ENCODE measurements at places on chromosomes 1 and 21.

DNA sequence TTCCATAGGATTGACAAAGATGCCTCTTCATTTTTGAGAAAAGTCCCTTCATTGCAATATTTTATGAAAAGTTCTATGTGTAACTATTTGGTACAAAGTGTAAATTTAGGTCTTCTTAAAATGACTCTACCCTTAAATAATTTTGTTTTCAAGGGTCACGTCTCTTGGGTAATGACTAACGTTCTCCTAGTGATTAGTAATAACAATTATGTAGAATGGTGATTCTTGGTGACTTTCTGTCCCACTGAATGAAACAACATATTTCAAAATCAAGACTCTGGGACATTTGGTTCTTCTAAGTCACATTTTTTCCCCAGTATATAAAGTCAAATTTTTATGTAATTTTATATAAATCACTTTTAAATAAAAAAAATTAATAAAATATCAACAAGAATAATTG is 277.5 kb upstream of the ADAMTS5 start:
- DNase-seq, result no peak

DNA sequence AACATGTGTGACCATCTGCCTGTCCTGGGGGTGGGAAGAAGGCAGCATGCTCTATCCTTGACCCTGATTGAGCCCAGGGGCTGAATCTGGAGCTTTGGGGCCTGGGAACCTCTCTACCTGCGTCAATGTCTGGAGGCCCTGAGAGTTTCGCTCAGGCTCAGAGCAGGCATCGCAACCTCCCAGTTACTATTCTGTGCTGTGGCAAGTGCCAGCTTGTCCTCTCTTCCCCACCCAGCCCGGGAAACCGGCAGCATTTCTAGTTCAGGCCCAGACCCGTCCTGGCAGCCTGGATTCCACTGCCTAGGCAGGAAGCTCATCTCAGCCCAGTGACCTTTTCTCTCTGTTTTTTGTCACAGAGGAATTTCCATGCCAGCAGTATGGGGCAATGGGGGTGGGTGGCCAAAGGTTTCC is 10.0 kb upstream of the IRF6 start:
- no peak for DNase-seq

GRCh38 chr1:172427191-172427590 is 6.7 kb downstream of the C1orf105 start:
- no peak for DNase-seq

DNA sequence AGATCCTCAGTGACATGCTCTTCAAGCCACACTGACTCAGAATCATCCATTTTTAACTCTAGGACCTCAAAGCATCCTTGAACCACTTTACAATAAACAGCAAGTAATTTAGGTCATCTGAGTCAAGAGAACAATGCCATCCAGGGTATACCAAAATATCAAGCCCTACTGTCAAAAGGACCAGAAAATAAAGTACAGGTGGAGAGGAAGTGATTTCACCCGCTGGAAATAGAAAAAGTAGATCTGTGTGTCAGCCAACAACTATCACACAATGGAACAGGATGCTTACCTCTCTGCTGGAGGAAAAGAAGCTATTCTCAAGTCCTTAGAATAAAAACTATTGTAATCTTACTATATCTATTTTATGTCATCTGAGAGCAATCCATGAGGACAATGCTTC is 37.0 kb downstream of the RERE start:
- no peak for DNase-seq

- no peak for DNase-seq
Measured at GRCh38 chr1:203632941-203633340, 6.3 kb downstream of the ATP2B4 start.

GRCh38 chr21:20814090-20814489 is 184.1 kb upstream of the NCAM2 start:
- no peak for DNase-seq

- no peak for DNase-seq
Measured at GRCh38 chr1:88003255-88003654, 674.6 kb downstream of the LMO4 start.

GRCh38 chr1:234111458-234112142 is 207.1 kb downstream of the SLC35F3 start:
- DNase-seq, result peak; percentile 51

- DNase-seq, result no peak
Measured at GRCh38 chr1:115246526-115246925, 91.5 kb downstream of the NGF start.

DNA sequence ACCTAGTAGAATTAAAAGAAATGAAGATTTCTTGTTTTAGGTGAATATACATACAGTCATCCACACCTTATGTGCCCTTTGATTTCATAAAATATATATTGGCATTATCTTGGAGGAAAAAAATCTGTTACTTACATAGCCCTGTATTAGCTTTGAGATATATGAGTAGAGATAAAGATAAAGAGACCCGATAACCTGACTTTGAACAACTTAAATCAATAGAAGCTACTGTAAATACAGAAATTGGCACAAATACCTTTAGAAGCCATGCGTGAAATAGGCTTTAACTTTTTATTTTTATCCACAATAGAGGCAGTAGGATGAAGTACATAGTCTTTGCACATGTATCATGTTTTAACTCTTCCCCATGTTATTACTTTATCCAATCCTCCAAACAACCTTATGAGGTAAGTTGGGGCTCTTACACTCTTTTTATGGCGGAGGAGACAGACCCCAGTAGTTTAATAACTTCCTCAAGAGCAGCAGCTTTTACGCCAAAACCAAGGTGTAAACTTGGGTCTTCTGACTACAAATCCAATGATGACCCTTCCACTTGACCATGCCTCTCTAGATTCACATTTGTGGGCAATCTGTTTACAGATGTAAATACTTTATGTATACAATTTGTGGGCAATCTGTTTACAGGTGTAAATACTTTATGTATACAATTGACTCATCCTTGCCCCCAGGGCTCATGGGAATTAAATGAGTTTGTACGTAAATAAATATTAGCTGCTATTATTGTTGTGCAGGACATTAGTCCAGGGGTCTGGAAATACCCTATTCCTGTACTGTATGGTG is 2.1 kb downstream of the CD55 start:
- no peak for DNase-seq

GRCh38 chr1:186738926-186739325 is 58.7 kb upstream of the PTGS2 start:
- no peak for DNase-seq

DNA sequence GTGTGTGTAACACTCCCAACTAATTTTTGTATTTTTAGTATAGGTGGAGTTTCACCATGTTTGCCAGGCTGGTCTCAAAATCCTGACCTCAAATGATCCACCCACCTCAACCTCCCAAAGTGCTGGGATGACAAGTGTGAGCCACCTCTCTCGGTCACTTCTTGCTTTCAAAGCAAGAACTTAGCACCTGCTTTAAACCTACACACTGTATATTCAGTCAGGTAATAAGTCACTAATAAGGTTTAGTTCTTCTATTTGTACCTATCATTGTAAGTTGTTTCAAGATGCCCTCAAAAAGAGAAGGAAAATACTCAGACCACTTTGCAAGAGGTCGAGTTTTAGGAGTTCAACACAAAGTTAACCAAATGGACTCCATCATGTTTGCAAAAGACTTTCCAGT is 431.3 kb downstream of the MRPL39 start:
- DNase-seq, result no peak

DNA sequence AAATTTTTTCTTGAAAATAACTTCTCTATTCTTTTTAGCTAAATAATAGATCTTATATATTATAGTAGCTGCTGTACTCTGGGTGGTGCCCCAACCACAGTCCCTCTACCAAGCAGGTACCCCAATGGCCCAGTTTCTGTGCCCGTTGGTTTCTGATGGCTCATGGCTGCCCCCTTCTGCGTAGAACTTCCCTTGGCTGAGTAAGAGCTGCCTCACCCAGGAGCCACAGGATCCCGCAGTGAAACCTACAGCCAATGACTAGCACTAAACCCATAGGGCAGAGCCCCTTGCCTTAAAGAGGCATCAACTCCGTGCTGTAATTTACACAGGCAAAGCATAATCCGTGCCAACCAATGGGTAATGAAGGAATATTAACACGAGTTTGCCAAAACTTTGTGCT is 247.5 kb downstream of the USH2A start:
- no peak for DNase-seq

DNA sequence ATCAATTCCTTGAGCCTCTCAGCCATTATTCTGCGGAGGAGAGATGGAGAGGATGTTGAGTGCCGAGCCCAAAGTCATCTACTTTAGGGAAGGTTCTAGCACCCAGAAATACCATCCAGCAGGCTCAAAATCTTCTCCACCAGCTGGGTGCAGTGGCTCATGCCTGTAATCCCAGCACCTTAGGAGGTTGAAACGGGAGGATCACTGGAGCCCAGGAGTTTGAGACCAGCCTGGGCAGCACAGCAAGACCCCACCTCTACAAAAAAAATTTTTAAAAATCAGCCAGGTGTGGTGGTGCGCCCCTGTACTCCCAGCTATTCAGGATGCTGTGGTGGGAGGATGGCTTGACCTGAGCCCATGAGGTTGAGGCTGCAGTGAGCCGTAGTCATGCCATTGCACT is 39.5 kb upstream of the CAPZB start:
- no peak for DNase-seq

DNA sequence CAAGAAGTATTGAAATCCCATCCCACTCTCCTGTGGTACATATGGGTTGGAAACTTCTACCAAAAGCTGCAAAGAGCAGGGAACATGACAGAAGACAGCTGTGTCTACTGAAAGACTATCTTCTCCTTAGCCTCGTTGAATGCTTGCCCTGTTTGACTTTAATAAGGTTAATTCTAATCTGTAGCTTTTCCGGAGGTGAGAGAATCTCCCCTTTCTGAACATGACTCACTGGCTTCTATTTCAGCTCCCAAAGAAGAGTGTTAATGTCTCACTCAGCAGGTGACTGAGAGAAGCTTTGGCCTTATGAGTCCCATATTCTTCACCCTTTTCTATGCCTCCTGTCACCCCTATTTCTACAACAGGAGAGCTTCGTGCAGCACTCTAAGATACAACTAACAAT is 88.3 kb downstream of the HHIPL2 start:
- no peak for DNase-seq

DNA sequence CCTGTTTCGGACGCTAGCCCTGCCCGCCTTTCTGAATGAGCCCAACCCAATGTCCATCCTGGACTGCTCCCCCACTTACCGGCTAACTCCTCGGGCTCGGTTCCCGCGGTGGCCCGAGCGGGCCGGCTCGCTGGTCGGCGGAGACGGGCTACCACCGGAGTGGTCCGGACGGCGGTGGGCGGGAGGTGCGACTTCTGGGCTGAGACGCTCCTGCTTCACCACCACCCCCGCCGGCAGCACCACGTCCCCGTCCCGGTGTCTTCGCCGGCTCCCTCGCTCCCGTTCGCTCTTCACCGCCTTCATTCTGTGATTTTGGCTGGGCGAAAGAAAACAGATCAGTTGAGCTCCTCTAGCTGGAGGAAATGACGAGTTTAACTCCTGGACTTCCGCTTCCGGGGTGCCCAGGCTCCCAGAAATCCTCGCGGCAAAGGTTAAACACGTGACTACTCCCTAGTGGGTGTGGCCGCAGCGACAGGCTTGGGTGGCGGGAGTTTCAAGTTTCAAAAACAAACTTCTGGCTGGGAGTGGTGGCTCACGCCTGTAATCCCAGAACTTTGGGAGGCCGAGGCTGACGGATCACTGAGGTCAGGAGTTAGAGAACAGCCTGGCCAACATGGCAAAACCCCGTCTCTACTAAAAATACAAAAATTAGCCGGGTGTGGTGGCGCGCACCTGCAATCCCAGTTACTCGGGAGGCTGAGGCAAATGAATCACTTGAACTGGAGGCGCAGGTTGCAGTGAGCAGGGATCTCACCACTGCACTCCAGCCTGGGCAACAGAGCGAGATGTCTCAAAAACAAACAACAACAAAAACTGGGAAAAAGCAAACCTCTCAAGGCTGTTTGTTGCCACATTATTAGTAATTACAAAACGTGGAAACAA is at the start of gene SNIP1:
Gene SNIP1 (minus strand): TSS at position 367 of the 882 bp plus-strand sequence. CDS start 64 bp downstream, at position 303.
- DNase-seq, result peak; percentile 91

DNA sequence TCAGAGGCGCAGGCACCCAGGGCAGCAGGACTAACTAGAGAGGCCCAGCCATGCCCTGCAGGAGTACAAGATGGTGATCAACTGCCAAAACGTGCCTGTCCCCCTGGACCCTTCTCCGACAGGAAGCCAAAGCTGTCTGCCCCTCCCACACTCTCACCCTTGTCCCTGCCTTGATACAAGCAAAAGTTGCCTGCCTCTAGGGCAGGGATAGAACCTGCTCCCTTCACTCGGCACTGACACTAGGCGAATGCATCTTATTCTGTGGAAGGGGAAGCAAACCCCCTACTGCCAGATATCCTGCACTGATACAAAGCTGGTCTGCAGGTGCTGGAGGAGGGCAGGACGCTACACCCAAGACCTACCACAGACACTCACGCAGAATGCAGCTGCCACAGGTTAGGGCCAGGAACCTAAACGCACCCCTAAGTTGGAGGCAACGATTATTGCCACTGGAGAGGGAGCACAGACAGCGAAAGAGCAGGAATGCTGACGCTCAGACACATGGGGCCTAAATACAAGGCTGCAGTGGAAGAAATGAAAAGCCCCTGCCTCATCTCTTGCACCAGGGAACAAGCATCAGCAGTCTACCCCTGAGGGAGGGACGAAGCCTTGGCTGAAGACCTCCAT is 3.7 kb downstream of the TARBP1 start:
- DNase-seq, result no peak

GRCh38 chr1:26697431-26697977 is 1.7 kb downstream of the ARID1A start:
- DNase-seq, result no peak

DNA sequence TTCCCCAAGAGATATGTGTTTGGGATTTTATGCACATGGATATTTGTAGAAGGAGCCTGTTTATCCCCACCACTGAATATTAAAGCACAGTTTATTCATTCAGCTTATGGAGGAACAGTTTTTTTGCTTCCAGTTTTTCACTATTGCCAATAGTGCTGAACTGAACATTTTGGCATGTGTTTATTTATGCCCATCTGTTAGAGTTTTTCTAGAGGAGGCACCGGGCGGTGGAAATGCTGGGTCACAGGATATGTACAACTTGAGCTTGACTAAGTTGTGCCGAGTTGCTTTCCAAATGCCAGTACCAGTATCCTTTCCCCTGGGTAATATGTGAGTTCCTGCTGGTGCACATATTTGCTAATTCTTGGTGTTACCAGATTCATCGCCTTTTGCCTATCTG is 111.3 kb downstream of the GREM2 start:
- no peak for DNase-seq

DNA sequence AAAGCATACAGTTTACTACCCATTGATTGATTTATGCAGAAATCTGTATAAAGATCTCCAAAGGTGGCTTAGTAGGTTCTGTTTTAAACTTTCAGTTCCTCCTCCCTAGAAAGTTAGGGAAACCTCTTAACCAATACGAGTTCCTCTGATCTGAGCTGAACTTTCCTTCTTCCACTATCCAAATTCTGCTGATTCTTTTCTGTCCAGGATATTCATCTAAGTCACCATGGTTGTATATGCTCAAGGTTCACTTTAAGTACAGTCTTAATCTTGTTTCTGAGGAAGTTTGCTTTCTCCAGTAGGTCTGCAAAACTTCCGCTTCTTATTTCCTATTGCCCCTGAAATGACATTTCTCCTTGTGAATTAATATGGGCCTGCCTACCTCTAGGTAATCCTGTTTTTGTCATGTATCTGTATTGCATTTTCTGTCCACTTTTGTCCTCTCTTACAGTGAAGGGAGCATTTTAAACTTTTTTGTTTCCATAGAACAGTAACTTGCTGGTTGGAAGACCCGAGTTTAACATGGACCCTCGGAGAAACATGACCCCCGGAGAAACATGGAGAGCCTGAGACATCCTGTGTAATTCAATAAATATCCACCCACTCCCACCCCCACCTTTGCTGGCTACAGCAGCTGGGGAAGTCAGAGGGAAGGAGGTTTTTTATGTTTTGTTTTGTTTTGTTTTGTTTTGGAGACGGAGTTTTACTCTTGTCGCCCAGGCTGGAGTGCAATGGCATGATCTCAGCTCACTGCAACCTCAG is 16.7 kb upstream of the TUT4 start:
- no peak for DNase-seq

Data from NCI-H1092 treated with DMSO at 0.1 percent for 48 hours (cell line).